Naive thymus-derived CD8-positive, alpha-beta T cell (primary cell): ENCODE measurements at places on chromosomes 16 and 17.

GRCh38 chr17:59791603-59792457 is 84.4 kb downstream of the VMP1 start:
- DNase-seq: no peak

GRCh38 chr17:73814075-73814474 is 169.8 kb upstream of the SDK2 start:
- DNase-seq: no peak

GRCh38 chr17:6910987-6911603 is 79.6 kb upstream of the TEKT1 start:
- peak; percentile 52 for DNase-seq

- DNase-seq: no peak
Measured at GRCh38 chr16:52383640-52384292, 163.2 kb downstream of the TOX3 start.

DNA sequence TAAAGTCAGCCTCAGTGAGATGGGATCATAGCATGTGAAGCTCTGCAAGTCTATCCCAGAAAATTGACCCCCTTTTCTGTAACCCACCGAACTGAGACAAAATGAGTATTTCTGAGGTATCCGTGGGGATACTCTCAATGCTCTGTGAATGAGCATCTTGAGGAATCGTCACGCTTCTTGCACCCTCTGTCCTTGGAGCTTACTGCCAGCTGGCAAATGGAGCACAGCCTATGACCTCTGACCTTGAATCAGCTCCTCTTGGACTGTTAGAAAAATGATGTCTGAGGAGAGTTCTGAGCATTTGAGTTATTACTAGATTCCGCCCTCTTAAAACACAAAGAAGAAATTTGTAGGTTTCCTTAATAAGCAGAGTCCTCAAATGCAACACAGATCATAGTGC is 342.1 kb downstream of the ZFHX3 start:
- DNase-seq: no peak

GRCh38 chr16:73265124-73265837 is 217.4 kb upstream of the ZFHX3 start:
- no peak for DNase-seq

GRCh38 chr17:17641621-17642409 is 39.4 kb upstream of the RAI1 start:
- DNase-seq: peak; percentile 76

DNA sequence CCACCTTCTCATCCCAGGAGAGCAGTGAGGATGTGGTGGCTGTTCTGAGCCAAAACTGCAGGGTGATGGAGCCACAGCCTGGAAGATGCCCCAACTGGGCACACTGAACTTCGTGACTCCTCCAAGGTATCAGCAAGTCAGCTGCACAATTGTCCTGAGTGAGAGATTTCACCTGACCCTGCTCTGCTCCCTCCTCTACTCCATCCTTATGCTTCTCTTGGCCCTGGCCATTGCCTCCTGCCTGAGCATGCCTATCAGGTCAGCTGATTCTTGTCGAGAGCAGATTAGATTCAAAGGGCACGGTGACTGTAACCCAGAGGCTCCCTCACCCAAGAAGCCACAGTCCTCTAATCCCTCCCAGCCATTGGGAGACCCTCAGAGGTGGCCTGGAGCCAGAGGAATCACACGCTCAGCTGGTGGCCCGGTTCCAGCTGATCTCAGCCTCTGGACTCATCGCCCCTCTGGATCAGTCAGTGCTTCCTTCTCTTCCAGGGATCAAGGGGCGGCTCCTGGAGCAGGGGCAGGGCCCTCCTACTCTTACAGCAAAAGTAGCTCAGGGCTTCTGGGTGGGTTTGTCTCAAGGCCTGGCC is 7.0 kb upstream of the CYB561 start:
- DNase-seq: no peak

- DNase-seq: no peak
Measured at GRCh38 chr16:11685844-11686618, 17.8 kb downstream of the SNN start.

- DNase-seq: no peak
Measured at GRCh38 chr16:54648575-54648974, 282.1 kb upstream of the IRX5 start.

DNA sequence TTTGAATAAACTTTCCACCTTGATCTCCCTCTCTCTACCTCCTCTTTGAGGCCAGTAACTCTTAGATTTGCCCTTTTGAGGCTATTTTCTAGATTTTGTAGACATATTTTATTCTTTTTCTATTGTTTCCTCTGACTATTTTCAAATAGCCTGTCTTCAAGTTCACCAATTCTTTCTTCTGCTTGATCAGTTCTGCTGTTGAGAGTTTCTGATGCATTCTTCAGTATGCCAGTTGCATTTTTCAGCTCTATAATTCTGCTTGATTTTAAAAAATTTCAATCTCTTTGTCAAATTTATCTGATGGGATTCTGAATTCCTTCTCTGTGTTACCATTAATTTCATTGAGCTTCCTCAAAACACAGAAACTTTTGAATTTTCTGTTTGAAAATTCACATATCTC is 257.5 kb downstream of the HAPSTR1 start:
- no peak for DNase-seq

DNA sequence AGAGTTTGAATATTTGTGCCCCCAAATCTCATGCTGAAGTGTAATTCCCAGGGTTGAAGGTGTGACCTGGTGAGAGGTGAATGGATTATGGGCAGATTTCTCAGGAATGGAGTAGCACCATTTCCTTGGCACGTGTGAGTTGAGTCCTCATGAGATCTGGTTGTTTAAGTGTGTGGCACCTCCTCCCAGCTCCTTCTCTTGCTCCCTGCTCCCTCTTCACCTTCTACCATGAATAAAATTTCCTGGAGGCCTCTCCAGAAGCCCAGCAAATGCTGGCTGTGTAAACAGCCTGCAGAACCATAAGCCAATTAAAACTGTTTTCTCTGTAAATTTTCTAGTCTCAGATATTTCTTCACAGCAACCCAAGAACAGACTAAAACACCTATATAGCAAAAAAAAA is 12.6 kb upstream of the APOH start:
- no peak for DNase-seq

DNA sequence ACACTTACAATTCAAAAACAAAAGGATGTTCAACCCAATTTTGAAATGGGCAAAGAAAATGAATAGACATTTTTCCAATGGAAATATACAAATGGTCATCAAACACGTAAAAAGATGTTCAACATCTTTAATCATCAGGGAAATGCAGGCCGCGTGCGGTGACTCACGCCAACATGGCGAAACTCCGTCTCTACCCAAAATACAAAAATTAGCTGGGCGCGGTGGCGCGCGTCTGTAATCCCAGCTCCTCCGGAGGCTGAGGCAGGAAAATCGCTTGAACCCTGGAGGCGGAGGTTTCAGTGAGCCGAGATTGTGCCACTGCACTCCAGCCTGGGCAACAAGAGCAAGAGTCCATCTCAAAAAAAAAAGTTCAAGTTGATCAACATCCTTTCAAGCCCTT is 1.8 kb upstream of the CLUAP1 start:
- DNase-seq: no peak

GRCh38 chr17:12947047-12947446 is 70.8 kb downstream of the ELAC2 start:
- DNase-seq: no peak

DNA sequence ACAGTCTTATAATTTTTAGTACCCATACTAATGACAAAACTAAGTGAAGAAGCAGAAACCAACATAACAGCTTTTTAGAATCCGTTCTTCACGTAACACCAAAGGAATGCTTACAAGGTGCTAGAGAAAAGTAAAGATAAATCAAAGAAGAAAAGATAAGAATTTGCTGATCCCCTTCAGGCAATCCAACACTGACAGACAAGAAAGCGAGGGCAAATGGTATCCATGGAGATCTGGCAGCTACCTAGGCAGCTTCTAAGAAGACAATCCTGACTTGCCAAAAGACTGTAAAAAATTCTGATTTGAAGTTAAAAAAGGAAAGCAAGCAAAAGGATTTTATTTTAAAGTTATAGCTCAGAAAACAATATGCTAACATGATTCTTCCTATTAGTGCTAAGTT is 14.6 kb downstream of the BBS2 start:
- no peak for DNase-seq

DNA sequence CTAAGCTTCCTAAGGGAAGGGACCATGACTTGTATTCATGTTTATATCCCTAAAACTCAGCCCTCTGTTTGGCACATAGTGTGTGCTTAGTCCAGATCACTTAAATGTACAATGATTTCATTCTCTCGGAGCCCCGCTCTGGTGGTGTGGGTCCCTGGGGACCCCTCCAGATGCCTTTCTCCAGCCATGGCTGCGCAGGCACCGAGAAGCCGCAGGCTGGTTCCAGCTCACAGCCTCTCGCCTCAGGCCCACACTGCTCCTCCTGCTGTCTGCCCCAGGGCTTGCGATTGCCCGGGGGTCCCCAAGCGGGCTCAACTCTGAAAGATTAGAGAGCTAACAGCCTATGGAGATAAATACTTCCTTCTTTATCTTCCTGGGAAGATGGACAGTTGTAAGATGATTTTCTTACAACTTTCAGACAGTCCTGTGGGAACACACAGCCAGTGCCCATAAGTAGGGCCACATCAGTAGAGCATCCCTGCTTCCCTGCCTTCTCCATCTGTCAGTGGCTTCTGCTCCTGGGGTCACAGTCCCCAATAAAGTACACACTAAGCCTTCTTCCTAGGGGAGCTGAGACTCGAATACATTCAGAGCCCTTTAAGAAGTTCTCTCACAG is 66.2 kb downstream of the CENPV start:
- DNase-seq: no peak

- DNase-seq: no peak
Measured at GRCh38 chr17:62797959-62798358, 10.2 kb downstream of the MARCHF10 start.

DNA sequence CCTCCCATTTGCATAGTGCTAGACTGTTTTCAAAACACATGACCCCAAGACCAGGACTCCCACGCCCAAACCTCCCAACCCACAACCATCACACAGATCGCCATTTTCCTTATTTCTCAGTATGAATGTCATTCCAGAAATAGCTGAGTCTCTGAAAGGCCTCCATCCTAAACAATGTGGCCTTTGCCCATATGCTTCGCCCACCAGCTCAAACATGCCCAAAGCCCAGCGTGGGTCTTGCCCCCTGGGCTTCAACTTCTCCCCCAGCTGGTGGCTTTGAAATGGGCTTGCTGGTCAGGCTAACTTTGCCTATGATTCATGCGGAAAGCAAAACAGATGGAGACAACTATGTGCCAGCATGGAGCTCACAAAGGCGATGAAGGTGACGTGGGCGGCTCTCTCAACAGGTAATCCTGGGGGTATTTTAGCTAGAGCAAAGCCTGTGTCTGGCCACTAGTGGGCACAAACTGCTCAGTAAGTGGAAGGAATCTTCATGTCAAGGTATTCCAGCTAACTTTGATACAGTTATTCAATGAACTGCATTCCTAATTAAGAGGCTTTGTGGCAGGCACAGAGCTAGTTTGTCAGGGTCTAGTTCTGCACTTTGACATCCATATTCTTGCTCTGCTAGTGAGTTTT is 17.1 kb downstream of the PMP22 start:
- no peak for DNase-seq

GRCh38 chr17:43338886-43339516 is 59.8 kb upstream of the ARL4D start:
- DNase-seq: peak; percentile 65

GRCh38 chr17:1568950-1569810 is 6.6 kb upstream of the PITPNA start:
- no peak for DNase-seq

GRCh38 chr16:88566158-88566557 is 4.0 kb upstream of the ZC3H18 start:
- DNase-seq: no peak

DNA sequence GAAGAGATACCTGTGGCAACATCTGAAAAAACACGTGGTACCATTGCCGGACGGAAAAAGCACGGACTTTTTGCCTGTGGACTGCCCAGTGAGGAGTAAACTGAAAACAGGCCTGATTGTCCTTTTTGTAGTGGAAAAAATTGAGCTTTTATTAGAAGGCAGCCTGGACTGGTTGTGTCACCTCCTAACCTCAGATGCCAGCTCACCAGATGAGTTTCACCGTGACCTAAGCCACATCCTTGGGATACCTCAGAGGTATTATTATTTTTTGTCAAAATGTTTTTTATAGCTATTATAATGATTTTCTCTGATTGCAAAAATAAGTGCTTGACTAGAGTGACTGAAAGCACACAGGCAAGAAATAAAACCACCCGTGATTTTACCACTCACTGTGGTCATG is 34.9 kb downstream of the RNF213 start:
- no peak for DNase-seq

DNA sequence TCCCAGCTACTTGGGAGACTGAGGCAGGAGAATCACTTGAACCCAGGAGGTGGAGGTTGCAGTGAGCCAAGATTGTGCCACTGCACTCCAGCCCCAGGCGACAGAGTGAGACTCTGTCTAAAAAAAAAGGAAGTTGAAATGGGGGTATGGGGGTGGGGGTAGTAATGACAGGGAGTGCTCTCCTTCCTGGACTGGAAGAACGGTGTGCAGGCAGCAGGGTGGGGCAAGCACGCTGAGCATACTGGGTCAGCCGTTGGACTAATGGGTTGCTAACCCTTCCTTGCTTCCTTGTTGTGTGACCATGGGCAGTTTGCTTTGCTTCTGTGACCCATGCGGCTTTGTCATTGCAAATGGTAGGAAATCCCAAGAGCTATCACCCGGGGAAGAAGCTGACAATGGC is 16.5 kb downstream of the KATNIP start:
- no peak for DNase-seq

GRCh38 chr16:28597692-28598261 is 927 bp upstream of the SULT1A2 start:
- no peak for DNase-seq

DNA sequence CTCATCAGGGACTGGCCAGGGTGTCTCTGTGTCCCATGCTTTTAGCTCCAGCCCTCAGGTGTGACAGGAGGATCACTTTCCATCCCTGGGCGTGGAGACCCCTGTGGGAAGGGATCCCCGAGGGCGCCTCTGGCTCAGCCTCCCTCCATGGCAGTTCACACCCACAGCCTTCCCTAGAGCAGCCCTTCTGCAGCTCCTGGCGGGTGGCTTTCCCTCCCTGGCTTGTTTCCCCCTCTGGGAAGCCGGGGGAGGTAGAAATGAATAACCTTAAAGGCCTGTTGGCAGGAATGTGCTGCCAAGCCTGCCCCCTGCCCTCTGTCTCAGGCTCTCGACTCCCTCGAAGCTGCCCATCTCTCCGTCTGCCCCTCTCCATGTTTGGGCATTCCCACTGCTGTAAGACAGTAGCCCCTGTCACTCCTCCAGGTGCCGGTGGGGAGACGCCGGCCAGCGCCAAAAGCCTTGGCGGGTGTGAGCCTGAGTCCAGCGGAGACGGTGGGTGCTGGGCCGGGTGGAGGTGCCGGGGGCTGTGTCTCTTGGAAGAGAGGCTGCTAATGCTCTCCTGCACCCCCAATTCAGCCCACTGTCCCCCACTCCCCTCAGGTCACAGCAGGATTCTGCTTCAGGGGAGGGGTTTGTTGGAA is 2.1 kb upstream of the ATP2A1 start:
- no peak for DNase-seq

GRCh38 chr17:27747462-27748359 is 52.6 kb downstream of the NOS2 start:
- no peak for DNase-seq

DNA sequence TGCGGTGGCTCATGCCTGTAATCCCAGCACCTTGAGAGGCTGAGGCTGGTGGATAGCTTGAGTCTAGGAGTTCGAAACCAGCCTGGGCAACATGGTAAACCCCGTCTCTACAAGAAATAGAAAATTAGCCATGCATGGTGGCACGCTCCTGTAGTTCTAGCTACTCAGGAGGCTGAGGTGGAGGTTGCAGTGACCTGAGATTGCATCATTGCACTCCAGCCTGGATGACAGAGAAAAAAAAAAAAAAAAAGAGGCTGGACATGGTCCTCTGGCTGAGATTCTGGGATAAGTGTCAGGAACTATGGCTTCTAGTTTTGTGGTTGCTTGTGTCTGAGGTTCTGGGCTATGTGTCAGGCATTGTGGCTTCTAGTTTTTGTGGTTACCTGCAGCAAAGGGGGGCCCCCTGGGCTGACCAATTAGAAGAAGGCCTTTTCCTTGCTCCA is 7.0 kb downstream of the KSR1 start:
- no peak for DNase-seq
